Kidney glomerular epithelial cell (primary cell): ENCODE measurements at places on chromosomes 4 and X.

- peak; percentile 33 for DNase-seq
Measured at GRCh38 chr4:183147196-183147595, 48.1 kb downstream of the WWC2 start.

- no peak for DNase-seq
Measured at GRCh38 chr4:23034731-23035130, 342.0 kb downstream of the GBA3 start.

DNA sequence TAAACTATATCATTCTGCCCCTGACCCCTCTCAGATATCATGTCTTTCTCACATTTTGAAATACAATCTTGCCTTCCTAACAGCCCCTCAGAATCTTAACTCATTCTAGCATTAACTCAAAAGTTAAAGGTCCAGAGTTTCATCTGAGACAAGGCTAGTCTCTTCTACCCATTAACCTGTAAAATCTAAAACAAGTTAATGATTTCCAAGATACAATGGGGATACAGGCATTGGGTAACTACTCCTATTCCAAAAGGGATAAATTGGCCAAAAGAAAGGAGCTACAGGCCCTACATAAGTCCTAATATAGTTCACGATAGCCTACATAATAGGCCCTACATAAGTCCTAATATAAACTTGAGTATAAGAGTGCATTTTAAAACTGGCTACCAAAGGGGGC is 18.9 kb downstream of the ADH6 start:
- DNase-seq = no peak

- no peak for DNase-seq
Measured at GRCh38 chr4:41913509-41913908, 21.7 kb upstream of the TMEM33 start.

DNA sequence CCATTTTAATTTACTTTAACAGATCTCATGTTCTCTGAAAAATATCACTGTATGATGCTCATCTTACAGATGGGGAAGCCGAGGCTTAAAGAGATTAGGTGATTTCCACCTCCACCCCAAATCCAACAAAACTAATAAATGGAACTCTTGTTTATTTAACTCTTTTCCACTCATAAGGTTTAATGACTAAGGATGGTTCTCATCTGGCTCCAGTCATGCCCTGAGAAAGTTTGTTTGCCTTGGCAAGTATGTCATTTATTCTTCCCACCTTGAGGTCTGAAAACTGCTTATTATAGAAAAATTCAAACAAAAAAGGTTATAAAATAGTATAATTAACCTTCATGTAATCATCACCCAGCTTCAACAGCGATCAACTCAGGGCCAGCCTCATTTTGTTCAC is 56.3 kb downstream of the PPEF2 start:
- peak; percentile 57 for DNase-seq
